MG63 (cell line): ENCODE measurements at places on chromosomes 2 and 18. TPM values are rescaled to one million over a fixed set of nuclear protein-coding genes. Genes with fewer than 3 reads are reported as not detected.

Gene TRABD2A
- total RNA-seq: 14.5 and 20.9 TPM in 2 replicates

Gene CCDC88A
- total RNA-seq: 11.8 and 28.3 TPM in 2 replicates

Gene ITGA6
- total RNA-seq: 4.3 TPM in 2 replicates

Gene SERPINB2
- total RNA-seq: not detected in 2 replicates

Gene TDRD15
- total RNA-seq: not detected in 2 replicates

Gene RIF1
- 25.4 and 32.4 TPM in 2 replicates for total RNA-seq

Gene ERFE
- total RNA-seq: 11.1 and 24.6 TPM in 2 replicates

Gene GAREM2
- 0.20 and 0.33 TPM in 2 replicates for total RNA-seq

Gene EML6
- total RNA-seq: 0.52 TPM in 1 of 2 replicates, not detected in the other

Gene PTGR3
- total RNA-seq: 8.0 and 21.6 TPM in 2 replicates

Gene SERPINB7
- total RNA-seq: 0.99 and 4.7 TPM in 2 replicates

Gene SERPINB10
- not detected in 2 replicates for total RNA-seq

Gene SF3B1
- total RNA-seq: 122 and 337 TPM in 2 replicates

Gene CDH19
- not detected in 2 replicates for total RNA-seq

Gene SCN9A
- 2.1 and 2.2 TPM in 2 replicates for total RNA-seq

Gene TBR1
- not detected in 2 replicates for total RNA-seq

Gene ALK
- total RNA-seq: not detected in 2 replicates
